ENCODE measurements at places on chromosomes 3 and 15.

DNA sequence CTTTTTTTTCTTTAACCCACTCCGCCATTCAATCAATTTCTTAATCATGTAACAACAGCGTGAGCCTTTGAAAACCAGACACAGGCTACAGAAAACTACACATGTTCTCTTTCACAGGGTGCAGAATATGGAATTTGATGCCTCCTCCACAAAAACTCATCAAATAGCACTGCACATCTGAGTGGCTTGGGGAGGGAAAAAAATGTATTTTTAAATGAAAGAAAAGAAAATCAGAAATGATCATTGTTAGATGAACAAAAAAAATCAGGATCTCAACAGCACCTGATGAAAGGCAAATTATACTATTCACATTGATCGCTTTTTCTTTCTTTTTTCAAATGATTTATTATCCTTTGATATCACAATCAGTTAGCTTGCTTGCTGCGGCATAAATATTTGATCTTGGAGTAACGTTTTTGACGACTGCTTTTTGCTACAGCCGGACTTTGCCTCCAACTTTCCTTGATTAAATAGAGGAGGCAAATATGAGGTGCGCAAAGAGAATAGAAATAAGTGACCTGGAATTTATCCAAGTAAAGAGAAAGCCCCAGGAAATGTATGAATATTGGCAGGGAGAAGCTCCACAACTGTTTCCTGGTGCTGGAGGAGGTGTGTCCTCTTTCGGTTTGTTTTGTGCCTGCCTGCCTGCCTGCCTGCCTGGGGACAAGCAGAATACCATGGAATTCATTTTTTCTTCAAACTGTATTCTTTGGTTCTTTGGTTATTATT lies 63.1 kb downstream of the EDEM1 start:
- DNase-seq: no peak

- no peak for DNase-seq
Measured at GRCh38 chr3:158794936-158795518, 6.8 kb upstream of the MFSD1 start.

GRCh38 chr3:107685383-107685782 lies 162.6 kb downstream of the BBX start:
- DNase-seq: no peak

DNA sequence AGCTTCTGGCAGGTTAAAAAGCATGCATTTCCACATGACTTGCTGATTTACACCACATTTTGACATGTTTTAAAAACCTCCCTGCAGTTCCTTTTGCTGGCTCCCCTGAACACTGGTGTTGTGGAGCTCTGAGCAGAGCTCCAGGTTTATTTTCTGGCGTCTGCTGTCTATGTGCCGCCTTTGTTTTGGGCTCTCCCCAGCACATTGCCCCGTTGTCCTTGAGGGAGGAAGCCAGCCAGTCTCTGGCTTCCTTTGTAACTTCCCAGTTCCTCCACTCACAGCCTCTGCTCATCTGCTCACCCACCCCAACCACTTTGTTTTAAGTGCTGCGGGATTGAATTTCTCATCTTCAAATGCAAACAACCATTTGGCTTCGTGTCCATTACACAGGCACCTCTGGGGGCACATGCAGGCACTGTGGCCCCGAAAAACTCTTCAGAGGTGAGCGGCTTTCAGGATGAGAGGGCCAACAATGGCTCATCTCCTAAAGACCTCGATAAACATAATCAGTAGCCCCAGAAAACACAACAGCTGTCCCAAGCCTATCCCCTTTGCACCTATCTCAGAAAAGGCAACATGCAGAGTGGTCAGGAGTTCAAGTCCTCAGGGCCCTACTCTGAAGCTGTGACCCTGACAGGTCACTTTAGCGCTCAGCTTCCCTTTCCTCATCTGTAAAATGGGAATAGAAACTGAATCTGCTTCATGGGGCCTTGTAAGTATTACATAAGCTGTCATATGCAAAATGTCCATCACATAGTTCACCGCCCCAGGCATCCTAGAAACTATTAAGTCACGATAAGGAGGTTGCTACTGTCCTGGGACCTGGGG lies 1.3 kb upstream of the MEF2A start:
- no peak for DNase-seq

GRCh38 chr3:111947231-111947630 lies 31.6 kb upstream of the ABHD10 start:
- DNase-seq: peak; percentile 50

DNA sequence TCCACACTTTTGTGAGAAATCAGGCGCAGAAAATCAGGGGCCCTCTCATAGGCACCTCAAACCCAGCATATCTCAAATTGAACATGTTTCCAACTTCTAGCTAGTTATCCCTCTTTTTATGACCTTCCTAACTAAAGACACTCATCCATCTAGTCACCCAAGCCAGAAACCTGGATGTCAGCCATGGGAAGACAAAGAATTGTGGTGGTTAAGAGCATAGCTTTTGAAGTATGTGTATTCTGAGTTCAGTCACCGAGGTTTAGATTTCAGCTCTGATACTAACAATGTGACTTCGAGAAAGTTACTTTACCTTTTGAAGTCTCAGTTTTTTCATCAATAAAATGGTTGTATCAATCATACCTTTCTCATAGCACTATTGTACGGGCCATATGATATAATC lies 495.5 kb downstream of the NLGN1 start:
- DNase-seq: peak; percentile 90

DNA sequence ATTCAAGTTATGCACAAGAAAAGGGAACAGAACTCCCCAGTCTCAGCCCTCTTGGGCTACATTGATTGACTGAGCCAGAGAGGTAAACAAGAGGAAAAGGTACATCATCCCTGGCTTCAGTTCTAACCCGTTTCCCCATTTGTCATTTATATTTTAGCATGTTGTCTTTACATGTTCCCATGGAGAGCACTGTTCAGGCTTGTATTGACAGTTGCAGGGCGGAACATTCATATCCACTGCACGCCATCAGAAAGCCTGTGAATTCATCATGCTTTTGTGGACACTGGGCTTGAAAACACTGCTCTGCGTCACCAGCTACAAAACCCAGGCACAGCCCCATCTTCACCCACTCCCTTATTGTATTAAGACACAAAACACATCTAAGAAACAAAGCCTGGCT lies 240.9 kb upstream of the EIF1B start:
- DNase-seq: no peak

DNA sequence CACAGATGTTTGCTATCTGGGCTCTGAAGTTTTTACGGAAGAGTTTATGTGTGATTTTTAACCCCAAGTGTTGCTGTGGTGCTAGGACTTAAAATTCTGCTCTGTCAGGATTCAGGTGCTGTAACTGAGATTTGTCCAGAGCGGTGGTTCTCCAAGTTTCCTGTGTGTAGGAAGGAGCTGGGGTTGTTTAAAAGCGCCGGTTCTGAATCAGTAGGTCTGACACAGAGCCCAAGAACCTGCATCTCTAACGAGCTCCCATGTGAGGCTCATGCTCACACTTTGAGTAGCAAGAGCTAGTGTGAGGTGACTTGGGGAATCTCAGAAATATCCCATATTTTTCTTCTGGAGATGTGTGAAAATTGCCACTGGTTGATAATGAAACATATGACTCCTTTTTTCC lies 325.5 kb downstream of the SATB1 start:
- peak; percentile 11 for DNase-seq

DNA sequence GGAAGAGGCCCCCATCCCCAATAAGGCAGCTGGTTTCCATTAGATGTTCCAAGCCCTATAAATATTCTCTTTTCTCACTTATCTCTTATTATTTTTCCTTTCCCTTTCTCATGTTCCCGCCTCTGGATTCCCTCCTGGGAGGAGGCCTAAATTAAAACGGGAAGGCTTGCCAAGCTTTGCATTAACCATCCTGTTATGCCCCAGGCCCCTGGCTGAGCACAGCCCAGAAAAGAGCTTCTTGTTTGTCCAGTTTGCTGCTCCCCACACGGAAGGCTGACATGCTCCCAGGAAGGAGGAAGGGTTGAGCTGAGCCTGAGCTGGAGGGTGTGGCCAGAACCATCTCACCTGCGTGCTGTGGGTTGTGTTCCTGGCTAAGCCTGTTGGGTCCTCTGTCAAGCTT lies 63.1 kb upstream of the BOC start:
- DNase-seq: no peak

DNA sequence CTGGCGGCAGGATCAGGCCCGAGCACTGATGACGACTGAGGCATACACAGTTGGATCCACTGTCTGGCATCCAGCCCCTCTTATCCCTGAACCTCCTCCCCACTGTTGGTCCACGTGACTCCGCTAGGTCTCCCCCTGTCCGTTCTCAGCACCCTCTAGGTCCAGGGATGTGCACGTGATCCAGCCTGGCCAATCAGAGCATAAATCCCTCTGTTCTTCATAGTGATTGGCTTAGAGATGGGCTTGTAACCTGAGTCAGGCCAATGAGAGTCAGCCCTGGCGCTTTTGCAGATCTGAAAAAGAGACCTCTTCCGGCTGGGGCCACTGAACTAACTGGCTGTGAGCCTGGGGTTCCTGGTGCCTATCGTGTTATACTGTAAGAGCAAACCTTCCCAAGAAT lies 20.5 kb upstream of the IQSEC1 start:
- DNase-seq: no peak

GRCh38 chr3:106025151-106025722 lies 156.4 kb upstream of the CBLB start:
- DNase-seq: no peak

DNA sequence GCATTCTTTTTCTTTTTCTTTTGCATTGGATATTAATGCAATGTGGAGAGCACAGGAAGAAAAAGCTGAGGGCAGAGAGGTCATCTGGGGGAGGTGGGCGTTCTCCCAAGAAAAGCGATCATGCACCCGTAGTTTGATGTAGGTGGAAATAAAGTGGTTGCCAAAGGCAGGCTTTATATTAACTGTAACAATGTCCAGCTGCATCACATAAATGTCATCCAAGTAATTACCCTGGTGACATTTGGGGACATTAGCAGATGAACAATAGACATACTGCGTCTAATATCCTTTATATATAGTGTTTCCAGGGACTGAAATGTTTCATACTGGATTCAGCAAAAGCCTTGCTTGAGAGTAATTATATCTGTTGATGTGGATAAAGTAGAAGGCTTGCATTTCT lies 135.5 kb downstream of the CNTN6 start:
- DNase-seq: no peak

GRCh38 chr15:29910068-29910467 lies 87.8 kb upstream of the TJP1 start:
- DNase-seq: no peak

- DNase-seq: no peak
Measured at GRCh38 chr3:78707609-78708008, 1060.2 kb downstream of the ROBO1 start.

DNA sequence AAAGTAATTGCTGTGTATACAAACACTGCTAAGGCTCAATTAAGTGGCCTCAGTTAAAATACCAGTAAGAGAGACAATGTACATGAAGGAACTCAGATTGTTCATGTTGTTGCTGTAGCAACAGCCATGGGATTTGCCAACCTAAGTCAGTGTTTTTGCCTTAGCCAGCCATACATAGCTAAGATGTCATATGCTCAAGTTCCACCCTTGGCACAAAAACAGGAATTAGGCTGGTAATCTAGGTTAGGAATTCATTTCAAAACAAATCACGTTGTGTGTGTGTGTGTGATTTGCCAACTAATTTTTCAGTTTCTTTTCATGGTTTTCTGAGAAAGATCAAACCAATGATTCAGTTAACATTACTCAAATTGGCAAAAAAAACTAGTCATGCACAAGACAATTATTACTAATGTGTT lies 143.7 kb upstream of the KCNMB2 start:
- DNase-seq: peak; percentile 77

DNA sequence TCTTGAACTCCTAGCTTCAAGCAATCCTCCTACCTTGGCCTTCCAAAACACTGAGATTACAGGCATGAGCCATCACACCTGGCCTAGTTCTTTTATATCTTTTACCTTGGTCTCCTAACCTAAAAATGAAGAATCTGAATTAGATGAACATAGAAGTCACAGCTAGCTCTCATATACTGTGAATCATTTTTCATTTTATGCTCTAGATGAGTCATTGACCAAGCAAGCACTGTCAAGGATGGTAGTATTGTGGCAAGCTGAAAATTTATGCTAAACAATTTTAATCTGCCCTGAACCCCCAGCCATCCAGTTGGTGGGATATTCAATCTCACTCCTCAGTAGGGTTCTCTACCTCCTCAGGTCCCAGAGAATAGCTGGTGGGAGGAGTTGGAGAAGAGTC lies 48.3 kb upstream of the DNAJC13 start:
- no peak for DNase-seq

DNA sequence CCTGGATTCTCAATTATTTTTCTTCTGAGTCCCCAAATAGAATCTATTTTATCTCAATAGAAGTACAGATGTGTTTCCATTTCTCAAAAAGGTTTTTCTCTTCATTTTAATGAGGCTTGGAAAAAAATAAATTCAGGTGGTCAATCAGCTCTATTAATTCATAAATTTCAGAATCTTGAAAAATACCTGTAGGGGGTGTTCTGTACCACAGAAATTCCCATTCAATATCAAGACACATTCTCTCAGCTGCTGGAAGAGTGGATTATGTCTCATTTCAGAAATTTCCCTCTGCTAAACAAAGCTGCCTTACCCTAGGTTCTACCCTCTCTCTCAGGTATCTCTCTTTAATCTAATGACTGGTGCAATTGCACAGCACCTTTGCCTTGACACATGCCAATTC lies 1121.2 kb downstream of the SI start:
- no peak for DNase-seq

GRCh38 chr15:29058903-29059539 lies 173.2 kb downstream of the APBA2 start:
- DNase-seq: no peak

GRCh38 chr3:101988596-101988995 lies 139.3 kb downstream of the NFKBIZ start:
- no peak for DNase-seq

- no peak for DNase-seq
Measured at GRCh38 chr3:117480972-117481371, 771.4 kb downstream of the TUSC7 start.

GRCh38 chr3:156258301-156258700 lies 137.9 kb downstream of the KCNAB1 start:
- no peak for DNase-seq

GRCh38 chr15:75208501-75209288 lies 7.0 kb downstream of the C15orf39 start:
- DNase-seq: no peak

GRCh38 chr3:179149951-179150350 lies 1.8 kb downstream of the PIK3CA start:
- no peak for DNase-seq

DNA sequence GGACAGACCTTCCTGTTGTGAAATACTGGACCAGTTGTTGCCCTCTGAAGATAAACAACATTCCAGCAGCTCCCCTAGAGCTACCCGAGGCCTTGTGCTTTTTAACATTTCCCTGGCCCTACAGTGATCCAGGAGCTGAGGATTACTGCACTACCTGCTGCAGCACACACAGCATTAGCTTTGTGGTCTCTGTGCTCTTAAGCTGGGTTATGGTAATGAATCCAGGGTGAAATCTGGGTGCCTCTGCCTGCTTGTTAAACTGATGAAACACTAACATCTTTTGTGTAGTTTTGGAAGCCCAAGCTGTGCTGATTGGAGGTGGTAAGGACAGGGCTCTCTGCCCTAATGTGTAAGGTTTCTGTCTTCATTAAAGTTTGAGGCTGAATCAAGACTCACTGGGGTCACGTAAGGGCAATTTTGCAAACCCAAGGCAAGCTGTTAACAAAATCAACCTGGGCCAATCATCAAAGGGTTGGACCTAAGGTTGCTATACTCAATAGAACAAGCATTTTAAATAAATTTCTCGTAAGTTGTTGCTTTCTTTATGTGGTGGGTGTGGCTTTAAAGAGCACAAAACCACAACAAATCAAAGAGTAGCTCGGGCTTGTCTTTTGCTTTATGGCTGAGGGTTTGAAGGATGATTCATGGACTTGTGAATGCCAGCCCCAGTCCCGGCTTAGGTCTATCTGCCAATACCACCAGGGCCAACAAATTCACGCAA lies 183.9 kb downstream of the TPRG1 start:
- peak; percentile 26 for DNase-seq

Measured in GM04503 (cell line).